Muscle of arm (tissue), 14 donors: ENCODE measurements at places on chromosomes 6 and 20. TPM values are rescaled to one million over a fixed set of nuclear protein-coding genes. Genes with fewer than 3 reads are reported as not detected.

The RALY gene
- polyA plus RNA-seq: not detected

DNA sequence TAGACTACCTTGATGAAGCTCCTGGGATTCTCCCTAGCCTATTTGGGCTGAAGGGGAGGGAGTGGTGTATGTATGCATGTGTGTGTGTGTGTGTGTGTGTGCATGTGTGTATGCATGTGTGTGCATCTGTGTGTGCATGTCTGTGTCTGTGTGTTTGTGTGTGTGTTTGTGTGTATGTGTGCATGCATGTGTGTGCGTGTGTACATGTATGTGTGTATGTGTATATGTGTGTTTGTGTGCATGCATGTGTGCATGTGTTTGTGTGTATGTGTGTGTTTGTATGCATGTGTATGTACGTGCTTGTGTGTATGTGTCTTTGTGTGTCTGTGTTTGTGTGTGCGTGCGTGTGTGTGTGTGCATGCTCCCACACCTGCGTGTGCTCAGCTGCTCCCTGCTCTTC, 15.4 kb downstream of the FGD2 start:
- DNase-seq: no peak

The TREML2 gene
- 0.13 TPM for polyA plus RNA-seq

- DNase-seq: no peak
Observed at GRCh38 chr20:14012671-14013070, 17.4 kb downstream of the MACROD2 start.
